ENCODE measurements at places on chromosomes 13 and 19.

- no peak for DNase-seq
These were observed 12.3 kb downstream of the KCNN4 start for GRCh38 chr19:43768273-43769050.

- DNase-seq, result no peak
These were observed 5.9 kb upstream of the DIRAS1 start for GRCh38 chr19:2726904-2727639.

GRCh38 chr19:19300613-19301012, 19.7 kb downstream of the SUGP1 start:
- no peak for DNase-seq

GRCh38 chr19:48842789-48843162, 6.5 kb upstream of the HSD17B14 start:
- DNase-seq, result peak; percentile 60

- peak; percentile 8 for DNase-seq
These were observed 53.2 kb downstream of the CDADC1 start for GRCh38 chr13:49300739-49301589.

GRCh38 chr13:95437561-95437960, 115.0 kb upstream of the CLDN10 start:
- no peak for DNase-seq

DNA sequence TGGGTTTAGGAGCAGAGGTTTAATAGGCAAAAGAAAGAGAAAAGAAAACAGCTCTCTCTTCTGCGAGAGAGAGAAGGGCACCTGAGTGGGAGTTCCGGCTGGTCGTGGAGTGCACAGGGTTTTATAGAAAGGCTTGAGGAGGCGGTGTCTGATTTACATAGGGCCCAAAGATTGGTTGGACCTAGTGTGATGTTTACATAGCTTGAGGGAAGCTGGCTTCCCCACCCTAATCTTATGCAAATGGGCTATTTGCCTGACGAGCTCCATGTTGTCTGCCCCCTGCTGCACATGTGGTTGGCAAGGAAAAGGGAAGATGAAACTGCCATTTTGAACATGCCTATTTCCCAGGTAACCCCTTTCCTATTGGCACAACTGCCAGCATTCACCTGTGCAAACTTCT, 21.5 kb upstream of the MEDAG start:
- no peak for DNase-seq
